COR-L47 (cell line): ENCODE measurements at places on chromosomes 7 and 10.

DNA sequence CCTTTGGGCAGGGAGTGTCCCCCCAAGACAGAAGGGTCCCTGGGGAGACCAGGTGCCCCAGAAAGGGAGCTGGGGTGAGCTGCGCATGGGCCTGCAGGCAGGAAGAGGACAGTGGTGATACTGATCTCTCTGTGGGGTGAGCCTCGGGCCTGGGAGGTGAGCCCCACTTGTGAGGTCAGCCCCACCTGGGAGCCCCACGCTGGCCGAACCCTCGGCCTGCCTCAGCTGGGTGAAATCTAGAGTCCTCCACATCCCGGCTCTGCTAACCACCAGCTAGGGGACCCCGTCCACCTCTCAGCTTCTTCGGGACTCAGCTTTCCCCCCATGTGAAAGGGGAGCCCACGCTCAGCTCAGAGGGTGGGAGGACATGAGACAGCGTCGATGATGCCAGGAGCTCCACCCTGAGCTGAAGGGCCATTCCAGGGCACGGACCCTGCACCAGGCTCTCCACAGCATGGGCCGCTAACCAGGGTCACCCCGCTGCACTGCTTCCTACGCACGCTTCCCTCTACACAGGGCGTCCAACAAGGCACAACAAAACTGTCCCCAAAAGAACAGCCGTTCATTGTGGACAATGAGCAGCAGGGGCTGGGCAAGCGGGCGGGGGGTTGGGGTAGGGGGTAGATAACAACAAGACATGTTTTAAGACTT lies 48.7 kb downstream of the CAMK2B start:
- no peak for DNase-seq

DNA sequence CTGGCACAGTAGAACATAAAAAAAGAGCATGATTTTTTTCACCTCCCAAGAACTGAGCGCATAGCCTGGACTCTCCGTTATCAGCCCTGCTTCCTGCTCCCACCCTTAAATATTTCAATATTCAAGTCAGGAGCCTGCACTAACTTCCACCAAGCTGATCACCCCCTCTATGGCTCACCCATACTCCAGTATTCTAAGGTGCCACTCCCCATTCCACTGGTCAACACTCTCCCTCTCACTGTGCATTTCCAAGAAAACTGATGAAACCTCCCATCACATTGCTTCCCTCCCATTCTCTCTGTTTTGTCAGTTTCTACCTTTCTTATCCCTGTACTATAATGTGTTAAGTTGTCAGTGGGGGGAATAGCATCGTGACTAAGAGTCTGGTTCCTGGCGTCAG lies 95.0 kb upstream of the C7orf33 start:
- DNase-seq: no peak

DNA sequence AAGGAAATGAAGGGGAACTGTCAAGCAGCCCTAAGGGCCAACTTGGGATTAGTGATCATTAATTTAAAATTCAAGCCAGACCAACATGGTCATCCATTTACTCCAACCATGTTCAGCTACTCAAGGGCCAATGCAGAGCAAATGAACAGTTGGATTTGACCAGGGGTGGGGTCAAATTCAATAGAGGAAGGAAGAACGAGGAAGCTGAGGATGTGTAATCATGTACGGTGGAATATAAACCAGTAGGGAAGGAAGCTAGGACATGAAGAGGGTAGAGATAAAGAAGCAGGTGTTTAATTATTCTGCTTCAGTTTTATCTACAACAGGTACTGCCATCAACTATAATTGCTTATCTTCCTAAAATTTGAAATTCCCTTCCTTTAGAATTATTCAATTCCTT lies 81.6 kb downstream of the HIBADH start:
- DNase-seq: no peak

- peak; percentile 0 for DNase-seq
Observed at GRCh38 chr7:77651575-77652162, 44.6 kb upstream of the RSBN1L start.

DNA sequence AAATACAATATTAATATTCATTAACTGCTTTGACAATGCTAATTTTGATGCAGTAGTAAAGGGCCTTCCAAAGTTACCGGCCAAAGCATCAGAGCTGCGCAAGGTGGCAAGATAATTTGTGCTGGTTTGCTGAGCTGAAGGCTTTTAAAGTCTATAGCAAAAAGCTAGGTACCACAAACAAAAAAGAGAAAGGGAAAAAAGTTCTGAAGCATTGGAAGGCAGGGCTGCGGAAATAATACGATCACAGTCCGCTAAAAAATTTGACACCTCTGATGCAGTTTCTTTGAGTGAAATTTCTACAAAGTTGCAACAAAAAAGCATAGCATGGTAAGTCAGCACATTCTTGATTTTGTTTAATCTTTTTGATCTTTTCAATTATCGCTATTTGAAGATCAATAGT lies 175.6 kb downstream of the TCF7L2 start:
- DNase-seq: no peak

- no peak for DNase-seq
Observed at GRCh38 chr7:126656165-126656564, 596.6 kb downstream of the GRM8 start.

- no peak for DNase-seq
Observed at GRCh38 chr10:127148933-127149220, 47.5 kb downstream of the INSYN2A start.

GRCh38 chr7:127865466-127865865 lies 165.8 kb downstream of the LRRC4 start:
- DNase-seq: no peak

DNA sequence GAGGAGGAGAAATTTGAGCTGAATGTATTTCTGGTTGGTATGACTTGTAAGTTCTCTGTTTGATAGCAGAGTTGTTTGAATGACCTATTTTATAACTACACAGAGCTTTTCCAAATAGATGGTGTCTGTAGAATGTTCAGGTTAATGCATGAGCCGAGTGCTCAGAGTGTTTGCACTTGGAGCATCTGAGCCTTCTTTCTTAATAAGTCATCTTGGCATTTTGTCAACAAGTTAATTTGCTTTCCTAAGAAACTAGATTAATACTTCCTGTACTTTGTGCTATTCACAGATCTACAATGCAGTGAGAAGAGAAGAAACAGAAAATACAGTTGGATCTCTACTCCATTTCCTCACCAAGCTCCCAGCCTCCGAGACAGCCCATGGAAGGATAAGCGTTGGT lies 138.2 kb downstream of the PLCE1 start:
- DNase-seq: no peak

DNA sequence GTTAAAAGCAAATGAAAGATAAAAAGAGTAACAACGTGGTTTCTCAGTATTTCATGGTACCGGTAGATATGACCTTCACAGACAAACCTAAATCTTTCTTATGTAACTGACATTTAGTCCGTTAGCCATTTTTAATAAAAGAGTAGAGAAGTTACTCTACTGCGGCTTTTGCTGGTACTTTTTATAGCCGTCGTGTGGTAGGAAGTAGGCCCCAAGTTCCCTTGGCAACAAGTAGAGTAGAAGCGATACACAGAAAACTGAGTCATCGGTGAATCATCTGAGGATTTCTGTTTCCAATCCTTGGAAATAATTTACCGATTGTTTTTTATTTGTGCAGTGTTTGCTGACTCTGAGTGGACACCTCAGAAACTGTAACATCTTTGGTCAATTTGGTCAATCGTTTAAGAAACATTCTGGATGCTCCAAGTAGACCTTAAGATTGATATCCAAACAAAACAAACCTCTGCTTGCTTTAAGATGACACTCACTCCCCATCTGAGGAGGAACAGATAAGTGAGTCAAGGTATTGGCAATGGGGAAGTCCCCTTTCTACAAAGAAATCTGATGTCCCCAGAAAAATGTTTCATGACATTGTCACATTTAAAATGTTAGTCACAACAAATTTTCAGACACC lies 63.9 kb upstream of the AHR start:
- DNase-seq: no peak

DNA sequence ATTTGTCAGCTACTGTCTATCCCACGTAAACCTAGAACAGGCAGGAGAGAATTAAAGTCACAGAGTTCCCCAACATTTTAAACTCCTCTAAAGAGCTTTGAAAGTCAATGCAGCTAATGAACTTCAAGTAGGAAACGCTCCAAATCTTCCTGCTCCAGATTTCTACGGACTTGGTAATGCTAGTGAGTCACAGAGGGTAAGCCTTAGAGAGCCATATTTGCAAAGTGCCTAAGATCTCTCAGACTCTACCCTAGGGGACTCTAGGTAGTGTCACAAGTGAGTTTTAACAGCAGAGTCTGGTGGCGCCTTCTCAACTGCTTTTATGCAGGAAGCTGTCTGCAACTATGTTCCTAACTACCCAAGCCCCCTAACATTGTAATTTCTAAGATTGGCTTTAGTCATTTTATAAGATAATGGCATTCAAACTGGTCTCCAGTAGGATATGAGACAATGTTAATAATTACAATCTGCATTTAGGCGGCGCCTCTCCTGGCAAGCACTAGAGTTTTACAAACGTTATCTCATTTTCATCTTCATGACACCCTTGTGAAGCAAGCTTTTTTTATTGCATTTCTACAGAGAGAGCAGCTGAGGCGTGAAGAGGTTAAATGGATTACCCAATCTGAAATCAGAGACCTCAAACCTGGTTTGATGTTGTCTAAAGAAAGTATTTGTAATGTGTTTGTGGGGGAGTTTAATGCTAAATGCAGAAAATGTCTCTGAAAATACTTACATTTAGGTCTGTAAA lies 22.0 kb upstream of the FZD1 start:
- DNase-seq: no peak

DNA sequence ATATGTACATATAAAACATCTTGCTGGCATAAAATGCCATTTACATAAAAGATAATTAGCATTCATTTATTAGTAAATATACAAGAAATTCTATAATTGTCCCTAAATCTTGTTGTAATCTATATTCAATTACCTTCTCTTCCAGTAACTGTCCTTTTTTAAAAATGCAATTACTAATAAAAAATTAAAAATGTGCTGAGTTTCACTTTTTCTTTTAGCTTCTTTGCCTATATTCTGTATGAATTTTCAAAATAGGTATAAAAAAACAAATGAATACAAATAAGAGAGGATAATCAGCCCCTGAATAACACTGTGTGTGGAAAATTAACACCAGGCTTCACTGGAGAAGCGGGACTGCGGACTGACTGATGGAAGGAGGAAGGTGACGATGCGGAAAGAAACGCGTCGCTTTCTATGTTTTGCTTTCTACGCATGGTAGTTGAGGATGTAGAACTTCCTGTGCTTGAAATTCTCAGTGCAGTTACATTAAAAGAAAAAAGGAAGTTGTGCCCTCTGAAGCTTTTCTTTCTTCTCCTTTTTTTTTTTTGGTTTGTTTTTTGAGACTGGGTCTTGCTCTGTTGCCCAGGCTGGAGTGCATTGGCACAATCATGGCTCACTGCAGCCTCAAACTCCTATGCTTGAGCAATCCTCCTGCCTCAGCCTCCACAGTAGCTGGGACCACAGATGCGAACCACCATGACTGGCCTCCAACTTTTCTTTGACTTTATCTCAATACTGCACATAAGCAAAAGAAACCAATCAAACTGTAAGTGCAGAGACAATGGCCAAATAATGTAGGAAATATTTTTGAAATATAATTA lies 7.4 kb upstream of the ZMYND11 start:
- DNase-seq: no peak

GRCh38 chr7:113086431-113086888 lies at the start of gene GPR85:
GPR85 (minus strand) TSS chr7:113086827; CDS start chr7:113084721, 2,106 bp downstream.
- peak; percentile 51 for DNase-seq

DNA sequence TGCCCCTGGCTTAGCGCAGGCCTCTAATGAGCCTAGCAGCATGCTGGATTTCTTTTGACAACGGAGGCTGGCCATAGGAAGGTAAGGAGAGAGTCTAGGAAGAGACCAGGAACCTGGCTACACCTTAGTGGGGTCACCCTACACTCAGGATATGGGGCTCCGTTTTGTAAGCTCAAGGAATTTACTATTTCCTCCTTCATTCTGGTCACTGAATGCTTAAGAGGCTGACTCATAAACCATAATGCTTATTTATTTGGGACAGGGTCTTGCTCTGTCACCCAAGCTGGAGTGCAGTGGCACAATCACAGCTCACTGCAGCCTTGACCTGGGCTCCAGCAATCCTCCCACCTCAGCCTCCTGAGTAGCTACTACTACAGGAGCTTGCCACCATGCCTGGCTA lies 38.4 kb downstream of the CARD11 start:
- no peak for DNase-seq

DNA sequence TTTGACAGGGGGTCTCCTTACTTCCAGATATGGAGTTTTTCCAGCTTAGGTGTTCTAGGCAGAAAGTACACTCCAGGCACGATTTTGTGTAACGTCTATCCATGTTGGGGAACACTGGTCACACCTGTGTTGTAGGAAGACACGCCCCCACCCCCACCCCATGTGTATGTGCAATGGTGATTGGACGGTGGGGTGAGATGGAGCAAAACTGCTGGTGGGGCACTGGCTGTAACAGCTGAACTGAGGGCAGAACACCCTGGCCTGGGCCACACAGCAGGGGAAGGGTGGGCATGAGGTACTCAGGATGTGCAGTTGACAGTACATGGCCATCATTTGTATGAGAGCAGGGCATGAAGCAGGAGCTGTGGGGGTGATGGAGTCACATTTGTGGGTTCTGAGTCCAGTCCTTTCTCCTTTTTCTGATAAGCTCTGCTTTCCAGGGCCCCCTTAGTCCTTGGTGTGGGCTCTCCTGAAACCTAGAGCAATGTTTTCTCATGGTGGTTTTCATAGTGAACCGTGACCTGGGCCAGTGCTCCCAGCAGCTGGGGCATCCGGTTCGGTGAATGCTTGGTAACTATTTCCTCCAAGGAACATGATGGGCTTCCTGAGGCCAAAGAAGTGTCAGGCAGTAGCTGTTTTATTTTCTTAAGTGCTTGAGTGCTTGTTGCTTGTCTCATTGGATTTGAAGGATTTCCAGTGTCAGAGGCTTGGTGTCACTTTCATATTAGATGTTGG lies 63.4 kb upstream of the AQP1 start:
- DNase-seq: no peak

- no peak for DNase-seq
Observed at GRCh38 chr10:127523476-127523875, 25.6 kb upstream of the NPS start.

- no peak for DNase-seq
Observed at GRCh38 chr10:113609704-113610108, 54.1 kb downstream of the NRAP start.

DNA sequence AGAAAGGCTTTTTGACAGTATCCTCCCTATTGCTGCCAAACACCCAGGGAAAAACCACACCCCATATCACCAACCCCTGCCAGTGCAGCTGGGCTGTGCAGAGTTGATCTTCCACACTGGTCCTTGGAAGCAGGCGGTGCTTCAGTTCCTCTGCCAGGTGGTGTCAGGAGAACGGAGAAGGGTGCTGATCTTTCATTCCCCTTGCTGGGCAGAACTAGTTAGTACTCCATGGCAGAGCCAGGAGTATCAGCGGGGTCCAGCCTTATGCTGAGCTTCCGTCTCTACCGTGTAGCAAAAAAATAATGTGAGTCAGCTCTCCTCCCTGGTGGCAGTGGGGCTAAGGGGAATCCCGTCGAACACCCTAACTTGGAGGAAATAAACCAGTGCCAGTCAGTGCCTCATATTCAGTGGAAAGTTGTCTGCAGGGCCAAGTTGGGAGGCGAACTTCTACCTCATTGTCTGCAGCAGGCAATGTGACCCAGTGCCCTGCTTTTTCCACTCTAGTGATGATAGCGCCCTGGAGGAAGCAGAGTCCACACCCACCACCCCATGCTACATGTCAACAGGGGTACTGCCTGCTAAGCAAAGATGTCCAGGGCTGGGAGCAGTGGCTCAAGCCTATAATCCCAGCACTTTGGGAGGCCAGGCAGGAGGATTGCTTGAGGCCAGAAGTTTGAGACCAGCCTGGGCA lies 175.4 kb downstream of the AUTS2 start:
- no peak for DNase-seq

- no peak for DNase-seq
Observed at GRCh38 chr10:59892697-59893096, 13.7 kb downstream of the CCDC6 start.

GRCh38 chr7:732094-732541 lies 5.0 kb upstream of the PRKAR1B start:
- DNase-seq: no peak
